ENCODE measurements at places on chromosomes 1 and 21. TPM values are rescaled to one million over a fixed set of nuclear protein-coding genes. Genes with fewer than 3 reads are reported as not detected.

Gene GNAT2
- not detected for total RNA-seq

Gene SOX13
- total RNA-seq: 76.3 TPM

DNA sequence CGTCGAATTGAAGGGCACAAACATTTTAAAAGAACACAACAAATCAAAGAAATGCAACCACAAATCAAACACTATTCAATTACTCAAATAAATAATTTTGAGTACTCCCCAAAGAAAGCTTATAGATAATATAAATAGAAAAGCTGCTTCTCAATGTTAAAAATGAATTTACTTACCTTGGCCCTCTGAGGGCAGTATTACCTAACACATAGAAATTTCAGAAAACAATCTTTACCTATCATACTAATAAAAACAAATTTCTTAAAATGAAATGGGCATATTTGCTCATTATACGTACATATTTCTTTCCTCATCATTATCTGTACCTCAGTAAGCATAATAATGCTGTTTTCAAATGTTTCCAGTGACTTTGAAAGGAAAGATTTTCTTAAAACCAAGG, 141.8 kb downstream of the AKT3 start:
- DNase-seq: no peak

Gene OLFML2B
- total RNA-seq: 17.5 TPM

DNA sequence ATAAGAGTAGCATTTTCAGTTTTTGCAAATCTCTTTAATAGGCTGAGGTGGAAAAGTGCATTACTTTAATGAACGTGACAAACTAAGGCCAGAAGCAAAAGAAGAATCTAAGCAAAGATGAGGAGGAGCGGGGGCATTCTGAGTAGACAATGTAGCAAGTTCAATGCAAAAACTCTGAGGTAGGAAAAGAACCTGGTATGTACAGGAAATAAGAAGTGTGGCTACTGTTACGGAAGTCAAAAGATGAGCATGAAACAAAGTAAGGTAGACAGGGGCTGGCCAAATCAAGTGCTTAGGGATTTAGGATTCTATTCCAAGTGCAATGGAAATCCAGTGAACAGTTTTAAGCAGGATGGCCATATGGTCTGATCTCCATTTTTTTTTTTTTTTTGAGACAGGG, 63.7 kb downstream of the TOR3A start:
- no peak for DNase-seq

Gene DDAH1
- 51.3 TPM for total RNA-seq

GRCh38 chr1:92577261-92577895, 90.7 kb upstream of the GFI1 start:
- no peak for DNase-seq

Gene COL6A1
- total RNA-seq: 175 TPM

GRCh38 chr1:80629304-80629837, 1171.4 kb upstream of the ADGRL2 start:
- no peak for DNase-seq

Gene DSCAM
- total RNA-seq: not detected

Measured in upper lobe of right lung (tissue), 1 donor.